Muscle of back (tissue), 13 donors: ENCODE measurements at places on chromosomes 6 and 20. TPM values are rescaled to one million over a fixed set of nuclear protein-coding genes. Genes with fewer than 3 reads are reported as not detected.

The VPS16 gene
- polyA plus RNA-seq, result 22.8 TPM

The PAQR8 gene
- 5.5 TPM for polyA plus RNA-seq

The NMBR gene
- polyA plus RNA-seq, result not detected

The TMEM244 gene
- not detected for polyA plus RNA-seq

The THEMIS gene
- polyA plus RNA-seq, result not detected

The PRDM1 gene
- 6.3 TPM for polyA plus RNA-seq

The BRPF3 gene
- 31.6 TPM for polyA plus RNA-seq
